ENCODE measurements at places on chromosomes 4 and X. TPM values are rescaled to one million over a fixed set of nuclear protein-coding genes. Genes with fewer than 3 reads are reported as not detected.

Gene DAPP1
- 0.39 TPM for total RNA-seq

Gene CXCL11
- not detected for total RNA-seq

Gene RAB33A
- not detected for total RNA-seq

Gene CXXC4
- 6.8 TPM for total RNA-seq

Gene SLC49A3
- total RNA-seq: 12.5 TPM

Gene PDGFRA
- 159 TPM for total RNA-seq

Gene TMEM156
- total RNA-seq: 3.8 TPM

Gene ALB
- 1.1 TPM for total RNA-seq

Gene SPANXC
- not detected for total RNA-seq
